Cardiac atrium fibroblast (primary cell): ENCODE measurements at places on chromosomes 1 and 21. TPM values are rescaled to one million over a fixed set of nuclear protein-coding genes. Genes with fewer than 3 reads are reported as not detected.

Gene MX2
- total RNA-seq: 1.6 and 7.0 TPM in 2 replicates

Gene IFI44
- total RNA-seq: 4.9 and 5.8 TPM in 2 replicates

Gene GSTM1
- total RNA-seq: not detected in 2 replicates

Gene RBBP4
- 73.7 and 74.2 TPM in 2 replicates for total RNA-seq

Gene BSND
- not detected in 2 replicates for total RNA-seq

Gene CNR2
- not detected in 2 replicates for total RNA-seq

Gene ITLN2
- total RNA-seq: not detected in 2 replicates

Gene EXOSC10
- 39.0 and 39.7 TPM in 2 replicates for total RNA-seq

Gene MEAF6
- total RNA-seq: 35.6 and 36.8 TPM in 2 replicates

Gene DRAXIN
- under 0.01 and 0.16 TPM in 2 replicates for total RNA-seq

Gene ZNF683
- total RNA-seq: not detected in 2 replicates

Gene ERG
- 1.1 and 7.8 TPM in 2 replicates for total RNA-seq

Gene PLA2G5
- 15.9 and 35.0 TPM in 2 replicates for total RNA-seq

Gene NEGR1
- 6.6 and 7.2 TPM in 2 replicates for total RNA-seq

Gene B3GALT2
- total RNA-seq: 0.49 and 4.2 TPM in 2 replicates

Gene LRIF1
- total RNA-seq: 9.4 and 12.3 TPM in 2 replicates

Gene TMEM59
- 437 and 450 TPM in 2 replicates for total RNA-seq

Gene LCK
- 0.49 TPM in 1 of 2 replicates, not detected in the other for total RNA-seq

Gene KCNJ6
- total RNA-seq: 0.18 and 0.65 TPM in 2 replicates

Gene HES3
- total RNA-seq: not detected in 2 replicates

Gene CACNA1S
- total RNA-seq: not detected in 2 replicates

Gene NR5A2
- 0.32 TPM in 1 of 2 replicates, not detected in the other for total RNA-seq
